NCI-H69 (cell line): ENCODE measurements at places on chromosomes 13 and 19.

- DNase-seq = no peak
Measured at GRCh38 chr19:29537601-29538000, 11.8 kb downstream of the VSTM2B start.

DNA sequence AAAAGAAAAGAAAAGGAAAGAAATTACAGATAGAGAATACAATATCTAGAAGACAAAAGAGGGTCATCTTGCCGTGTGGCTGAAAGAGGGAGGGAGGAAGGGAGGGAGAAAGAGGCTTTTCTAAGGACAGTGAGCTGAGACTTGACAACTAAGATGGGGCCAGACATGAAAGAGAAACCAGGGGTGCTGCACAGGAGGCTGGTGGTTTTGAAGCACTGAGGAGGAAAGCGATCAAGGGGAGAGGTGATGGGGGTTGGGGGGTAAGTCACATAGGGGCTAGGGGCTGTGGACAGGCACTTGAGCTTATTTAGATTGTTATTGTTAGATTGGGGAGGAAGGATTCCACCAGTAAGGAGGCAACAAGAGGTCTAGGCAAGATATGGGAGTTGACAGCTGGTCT lies 17.3 kb downstream of the PNPLA6 start:
- DNase-seq = no peak

DNA sequence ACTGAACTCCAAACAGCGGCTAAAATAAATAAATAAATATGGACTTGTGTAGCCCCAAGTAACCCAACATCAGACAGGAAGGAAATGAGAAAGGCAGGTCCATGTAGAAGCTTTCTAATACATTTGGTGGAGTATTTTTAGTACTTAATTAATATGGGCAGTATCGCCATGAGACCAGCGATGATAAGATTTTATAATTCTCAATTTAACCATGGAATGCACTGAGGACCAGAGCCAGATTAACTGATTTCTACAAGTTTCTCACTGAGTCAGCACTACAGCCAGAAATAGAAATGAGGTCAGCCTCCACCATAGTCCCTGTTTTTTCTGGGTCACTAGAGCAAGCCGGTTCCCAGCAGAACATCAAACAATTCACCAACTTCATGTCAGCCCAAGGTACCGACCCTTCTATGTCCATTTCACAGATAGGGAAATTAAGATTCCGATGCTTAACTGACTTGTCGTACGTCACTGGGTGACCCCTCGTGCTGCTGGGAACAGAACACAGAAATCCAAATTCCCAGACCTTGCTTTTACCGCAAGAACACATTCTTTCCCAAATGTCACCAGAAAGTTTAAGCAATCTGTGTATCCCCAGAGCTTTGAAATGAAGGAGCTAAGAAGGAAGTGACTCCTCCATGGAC lies 90.4 kb downstream of the COL4A1 start:
- no peak for DNase-seq

- no peak for DNase-seq
Measured at GRCh38 chr19:33055718-33056117, 9.0 kb downstream of the RHPN2 start.

- DNase-seq = no peak
Measured at GRCh38 chr13:90750021-90750420, 597.5 kb upstream of the MIR17HG start.

DNA sequence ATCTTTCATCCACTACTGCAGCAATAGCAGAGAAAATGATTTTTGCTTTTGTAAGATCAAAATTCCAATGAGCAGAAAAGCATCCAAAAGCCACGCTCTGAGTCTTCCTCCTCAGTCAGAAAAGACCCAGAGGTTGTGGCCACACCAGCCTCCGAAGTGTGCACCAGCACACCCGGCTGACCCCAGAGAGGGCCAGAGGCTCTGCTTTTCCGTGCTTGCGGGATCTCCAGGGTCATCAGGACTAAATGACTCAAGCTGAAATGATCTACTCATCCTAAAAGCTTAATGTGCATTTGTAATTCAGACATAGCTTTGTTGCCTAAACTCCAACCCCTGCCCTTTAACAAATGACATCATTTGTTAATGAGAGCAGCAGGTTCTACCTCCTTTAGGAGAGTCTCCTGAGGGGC lies 16.5 kb downstream of the RXFP2 start:
- DNase-seq = no peak

DNA sequence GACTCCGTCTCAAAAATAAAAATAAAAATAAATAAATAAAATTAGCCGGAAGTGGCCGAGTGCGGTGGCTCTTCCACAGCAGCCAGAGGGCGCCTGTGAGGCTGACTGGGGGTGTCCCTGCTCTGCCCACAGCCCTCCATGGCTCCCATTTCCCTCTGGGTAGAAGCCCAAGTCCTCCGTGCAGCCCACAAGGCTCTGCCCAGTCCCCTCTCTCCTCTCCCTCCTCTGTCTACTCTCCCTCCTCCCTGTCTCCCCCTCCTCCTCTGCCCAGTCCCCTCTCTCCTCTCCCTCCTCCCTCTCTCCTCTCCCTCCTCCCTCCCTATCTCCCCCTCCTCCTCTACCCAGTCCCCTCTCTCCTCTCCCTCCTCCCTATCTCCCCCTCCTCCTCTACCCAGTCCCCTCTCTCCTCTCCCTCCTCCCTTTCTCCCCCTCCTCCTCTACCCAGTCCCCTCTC lies 20.4 kb downstream of the MISP start:
- peak; percentile 75 for DNase-seq

DNA sequence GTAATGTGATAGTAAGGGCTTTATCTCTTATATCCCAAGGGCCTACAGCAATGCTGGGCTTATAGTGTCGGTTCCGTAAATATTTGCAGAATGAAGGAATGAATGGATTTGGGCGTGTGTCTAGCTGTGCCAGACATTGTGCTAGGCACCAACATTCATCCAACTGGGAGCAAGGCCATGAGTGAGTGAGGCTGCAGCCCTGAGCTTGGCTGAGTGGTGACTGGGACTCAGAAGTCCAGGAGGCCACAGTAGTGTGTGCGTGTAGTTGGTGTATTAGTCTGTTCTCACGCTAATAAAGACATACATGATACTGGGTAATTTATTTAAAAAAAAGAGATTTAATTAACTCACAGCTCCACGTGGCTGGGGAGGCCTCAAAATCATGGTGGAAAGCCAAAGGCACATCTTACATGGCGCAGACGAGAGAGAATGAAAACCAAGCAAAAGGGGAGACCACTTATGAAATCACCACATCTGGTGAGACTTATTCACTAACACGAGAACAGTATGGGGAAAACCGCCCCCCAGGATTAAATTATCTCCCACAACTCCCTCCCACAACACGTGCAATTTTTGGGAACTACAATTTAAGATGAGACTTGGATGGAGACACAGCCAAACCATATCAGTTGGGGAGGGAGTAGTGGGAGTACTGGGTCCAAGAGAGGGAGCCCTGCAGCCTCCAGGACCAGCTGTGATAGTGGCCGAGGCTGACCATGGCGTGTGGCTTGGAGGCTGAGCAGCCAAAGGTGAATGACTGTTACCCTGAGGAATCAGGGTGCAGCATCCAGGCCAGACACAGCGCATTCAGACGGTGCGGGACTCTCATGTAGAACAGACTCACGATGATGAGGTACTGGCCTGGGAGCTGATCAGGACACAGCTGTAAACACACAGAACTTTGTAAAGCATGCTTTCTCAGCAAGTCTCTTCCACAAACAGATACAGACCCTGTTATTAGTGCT lies 104.6 kb downstream of the TEX26 start:
- DNase-seq = peak; percentile 40

DNA sequence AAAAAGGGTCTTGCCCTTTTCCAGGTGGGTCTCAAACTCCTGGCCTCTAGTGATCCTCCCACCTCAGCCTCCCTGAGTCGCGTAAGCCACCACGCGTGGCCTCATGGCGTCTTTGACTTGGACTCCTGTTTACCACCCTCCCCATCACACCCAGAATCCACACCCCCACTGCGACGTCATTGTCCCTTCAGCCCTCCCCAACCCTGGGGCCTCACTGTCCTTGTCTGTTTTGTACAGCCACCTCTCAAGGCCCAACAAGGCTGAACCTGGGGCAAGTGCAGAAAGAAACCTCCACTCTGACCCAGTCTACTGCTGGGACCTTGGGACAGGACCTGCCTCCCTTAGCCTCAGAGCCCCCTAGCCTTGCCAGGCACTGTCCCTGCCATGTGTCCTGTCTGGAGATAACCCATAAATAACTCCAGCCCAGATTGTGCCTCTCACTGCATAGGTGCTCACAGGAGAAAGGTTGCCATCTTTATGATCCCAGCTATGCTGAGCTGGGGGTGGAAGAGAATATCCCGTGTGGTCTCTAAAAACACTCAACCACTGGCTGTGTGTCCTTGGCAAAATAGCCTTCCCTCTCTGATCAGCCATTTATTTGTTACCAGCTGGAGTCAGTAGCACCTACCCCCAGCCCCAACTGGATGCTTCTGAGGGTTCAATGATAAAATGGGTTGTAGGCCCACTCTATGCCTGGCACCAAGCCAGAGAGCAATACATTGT lies 1.8 kb upstream of the IFI30 start:
- DNase-seq = no peak

GRCh38 chr19:49058562-49058961 lies 1.0 kb upstream of the CGB7 start:
- DNase-seq = peak; percentile 23

- DNase-seq = peak; percentile 77
Measured at GRCh38 chr19:50315773-50316448, 13.3 kb downstream of the KCNC3 start.

DNA sequence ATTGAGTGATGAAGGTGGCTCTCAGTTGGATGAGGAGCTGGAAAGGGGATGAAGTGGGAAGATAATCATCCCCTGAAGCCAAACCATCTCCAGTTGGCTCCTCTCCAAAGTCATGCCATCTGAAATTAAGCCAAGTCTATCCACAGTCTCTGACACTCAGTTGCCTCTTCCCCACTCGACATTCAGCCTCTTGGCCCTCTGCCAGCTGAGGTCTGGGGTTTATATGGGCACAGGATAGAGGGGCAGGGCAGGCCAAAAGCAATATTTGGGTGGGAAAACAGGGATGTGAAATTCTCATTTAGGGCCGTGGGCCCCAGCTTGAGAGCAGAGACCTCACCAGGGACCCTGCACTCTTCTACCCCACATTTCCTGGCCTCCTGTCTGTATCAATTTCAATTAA lies 85.9 kb downstream of the SLITRK1 start:
- peak; percentile 15 for DNase-seq

DNA sequence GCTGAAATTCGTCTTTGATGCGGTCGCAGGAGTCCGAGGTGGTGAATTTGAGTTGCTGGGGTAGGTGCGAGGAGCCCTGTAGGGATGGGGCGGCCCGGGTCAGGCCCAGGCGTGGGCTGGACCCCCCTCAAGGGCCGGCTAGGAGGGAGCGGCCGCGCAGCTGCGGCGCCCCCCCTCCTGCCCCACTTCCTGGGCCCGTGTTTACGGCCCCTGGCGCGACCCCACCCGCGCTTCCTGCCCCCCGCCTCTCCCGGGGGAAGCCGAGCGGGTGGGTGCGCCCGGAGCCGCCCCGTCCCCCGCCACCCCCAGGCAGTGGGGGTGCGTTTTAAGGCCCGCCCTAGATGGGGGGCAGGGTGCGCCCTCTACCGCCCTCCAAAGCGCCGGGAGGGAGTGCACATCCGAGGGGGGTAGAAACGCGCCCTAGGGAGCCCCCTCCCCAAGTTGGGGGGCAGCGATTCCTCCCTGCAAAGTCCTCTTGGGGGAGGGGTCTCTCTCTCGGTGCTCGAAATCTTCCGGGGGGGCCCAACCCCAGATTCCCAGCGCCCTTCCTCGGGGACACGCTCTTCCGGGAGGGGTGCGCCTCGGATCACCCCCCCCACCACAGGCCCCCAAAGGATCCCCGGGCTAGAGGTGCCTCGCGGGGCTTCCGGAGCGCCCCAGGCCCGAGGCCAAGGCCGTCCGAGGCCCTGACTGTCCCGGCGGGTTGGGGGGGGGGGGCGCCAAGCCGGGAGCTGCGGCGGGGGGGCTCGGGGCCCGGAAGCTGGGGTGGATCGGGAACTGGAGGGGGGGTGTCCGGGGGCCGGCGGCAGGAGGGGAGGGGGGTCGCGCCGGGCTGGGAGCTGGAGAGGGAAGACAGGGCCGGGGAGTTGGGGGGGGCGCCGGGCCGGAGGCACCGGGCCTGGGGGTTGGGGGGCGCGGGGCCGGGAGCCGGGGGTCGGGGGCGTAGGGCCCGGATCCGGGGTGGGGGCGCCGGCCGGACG lies 823 bp downstream of the TLE5 start:
- DNase-seq = peak; percentile 88

DNA sequence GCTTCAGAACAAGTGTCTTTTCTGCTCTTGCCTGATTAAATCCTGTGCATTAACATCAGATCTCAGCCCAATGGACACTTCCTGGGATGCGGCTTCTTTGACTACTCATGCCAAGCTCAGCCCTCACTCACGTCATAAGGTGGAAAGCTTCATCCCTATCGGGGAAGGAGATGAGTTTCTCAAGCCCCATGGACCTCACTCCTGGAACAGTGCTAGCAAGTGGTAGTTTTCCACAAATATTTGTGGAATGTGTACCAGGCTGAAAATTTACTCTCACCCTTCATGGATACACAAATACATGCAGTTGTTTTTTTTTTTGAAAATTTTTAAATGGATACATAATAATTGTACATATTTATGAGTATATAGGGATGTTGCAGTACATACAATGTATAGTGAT lies 34.6 kb upstream of the FARP1 start:
- DNase-seq = no peak

DNA sequence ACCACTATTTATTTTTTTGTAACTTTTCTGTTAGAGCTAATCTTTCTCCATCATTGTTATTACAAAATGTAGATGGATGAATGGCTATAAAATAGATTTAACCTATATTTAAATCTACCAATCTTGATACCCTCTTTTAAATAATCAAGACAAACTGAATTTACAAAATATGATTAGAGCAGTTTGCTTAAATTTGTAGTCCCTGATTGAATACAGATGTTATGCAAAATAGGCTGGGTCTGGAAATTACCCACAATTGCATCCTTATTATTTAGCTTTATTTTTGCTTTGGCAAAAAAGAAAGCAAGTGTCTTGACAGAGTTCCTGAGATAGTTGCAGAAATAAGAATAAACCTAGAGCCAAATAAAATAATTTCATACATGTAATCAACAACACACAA lies 352.8 kb downstream of the KLF12 start:
- no peak for DNase-seq

DNA sequence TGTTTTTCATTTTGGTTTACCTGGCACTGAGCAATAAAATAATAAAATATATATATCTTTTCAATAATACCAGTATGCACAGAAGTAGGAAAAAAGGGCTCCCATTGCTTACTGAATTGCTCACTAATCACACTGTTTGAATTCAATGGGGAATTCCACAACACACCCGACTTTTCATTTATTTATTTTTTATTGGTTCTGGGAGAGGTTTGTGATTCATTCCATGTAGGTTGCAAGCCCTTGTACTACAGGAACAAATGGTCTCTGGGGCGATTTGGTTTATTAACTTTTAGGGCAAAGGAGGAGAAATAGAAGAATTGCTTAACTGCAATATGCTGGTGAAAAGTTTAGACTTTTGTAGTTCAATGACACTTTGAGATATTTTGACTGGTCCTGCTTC lies 207.4 kb downstream of the DCT start:
- DNase-seq = no peak

- peak; percentile 45 for DNase-seq
Measured at GRCh38 chr19:15330801-15331418, 1.4 kb downstream of the BRD4 start.

- no peak for DNase-seq
Measured at GRCh38 chr19:6442087-6442688, 8.6 kb upstream of the SLC25A41 start.
